ENCODE measurements at places on chromosomes 5 and 9.

DNA sequence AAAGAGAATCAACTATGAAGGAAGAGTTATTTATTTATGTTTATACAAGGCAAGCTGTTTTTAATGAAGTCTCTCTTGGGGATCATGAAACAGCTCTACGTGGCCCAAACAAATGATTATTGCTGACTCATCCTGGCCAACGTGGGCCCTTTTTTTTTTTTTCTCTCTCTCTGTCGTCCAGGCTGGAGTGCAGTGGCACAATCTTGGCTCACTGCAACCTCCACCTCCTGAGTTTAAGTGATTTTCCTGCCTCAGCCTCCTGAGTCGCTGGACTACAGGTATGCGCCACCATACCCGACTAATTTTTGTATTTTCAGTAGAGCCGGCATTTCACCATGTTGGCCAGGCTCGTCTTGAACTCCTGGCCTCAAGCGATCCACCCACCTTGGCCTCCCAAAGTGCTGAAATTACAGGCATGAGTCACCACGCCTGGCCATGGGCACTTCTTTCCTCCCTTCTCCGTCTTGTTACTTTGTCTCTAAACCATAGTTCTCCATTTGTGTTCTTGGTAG is 98.3 kb downstream of the BASP1 start:
- DNase-seq: no peak

DNA sequence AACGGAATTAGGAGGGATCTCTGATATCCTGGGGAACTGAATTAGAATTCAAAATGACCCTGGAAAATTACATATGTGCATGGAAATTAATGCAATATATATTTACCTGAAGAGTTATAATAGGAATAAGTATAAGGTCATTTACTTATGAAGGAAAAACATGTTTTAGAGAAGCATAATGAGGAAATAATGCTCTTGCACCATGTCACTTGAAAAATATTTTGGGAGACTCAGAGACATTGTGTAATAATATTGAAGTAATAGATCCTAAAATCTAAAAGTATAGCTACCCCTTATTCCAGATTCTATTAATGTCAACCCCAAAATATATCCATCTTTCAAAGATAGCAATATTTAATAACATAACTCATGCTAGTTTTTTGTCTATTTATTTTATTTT is 28.4 kb downstream of the SPZ1 start:
- DNase-seq: no peak

DNA sequence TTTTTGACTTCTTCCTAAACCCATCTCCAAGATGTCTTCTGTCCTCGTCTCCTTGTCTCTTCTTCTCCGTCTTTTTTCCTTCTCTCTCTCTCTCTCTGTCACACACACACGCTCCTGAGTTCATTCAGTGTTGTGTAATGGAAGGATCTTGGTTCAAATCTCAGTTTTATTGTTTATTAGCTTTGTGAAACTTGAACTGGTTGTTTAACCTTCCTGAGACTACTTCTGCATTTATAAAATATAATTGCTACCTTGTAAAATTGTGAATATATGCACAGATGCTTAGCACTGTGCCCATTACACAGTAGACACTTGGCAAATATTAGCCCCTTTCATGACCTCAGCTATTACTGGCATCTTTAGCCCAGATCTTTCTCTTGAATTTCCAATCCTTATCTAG is 2.4 kb upstream of the NADK2 start:
- no peak for DNase-seq

GRCh38 chr9:91320299-91320698 is 41.4 kb downstream of the AUH start:
- DNase-seq: no peak

- DNase-seq: no peak
Measured at GRCh38 chr5:36576721-36577120, 29.7 kb upstream of the SLC1A3 start.

GRCh38 chr5:73373814-73374510 is 74.6 kb downstream of the FOXD1 start:
- DNase-seq: no peak

DNA sequence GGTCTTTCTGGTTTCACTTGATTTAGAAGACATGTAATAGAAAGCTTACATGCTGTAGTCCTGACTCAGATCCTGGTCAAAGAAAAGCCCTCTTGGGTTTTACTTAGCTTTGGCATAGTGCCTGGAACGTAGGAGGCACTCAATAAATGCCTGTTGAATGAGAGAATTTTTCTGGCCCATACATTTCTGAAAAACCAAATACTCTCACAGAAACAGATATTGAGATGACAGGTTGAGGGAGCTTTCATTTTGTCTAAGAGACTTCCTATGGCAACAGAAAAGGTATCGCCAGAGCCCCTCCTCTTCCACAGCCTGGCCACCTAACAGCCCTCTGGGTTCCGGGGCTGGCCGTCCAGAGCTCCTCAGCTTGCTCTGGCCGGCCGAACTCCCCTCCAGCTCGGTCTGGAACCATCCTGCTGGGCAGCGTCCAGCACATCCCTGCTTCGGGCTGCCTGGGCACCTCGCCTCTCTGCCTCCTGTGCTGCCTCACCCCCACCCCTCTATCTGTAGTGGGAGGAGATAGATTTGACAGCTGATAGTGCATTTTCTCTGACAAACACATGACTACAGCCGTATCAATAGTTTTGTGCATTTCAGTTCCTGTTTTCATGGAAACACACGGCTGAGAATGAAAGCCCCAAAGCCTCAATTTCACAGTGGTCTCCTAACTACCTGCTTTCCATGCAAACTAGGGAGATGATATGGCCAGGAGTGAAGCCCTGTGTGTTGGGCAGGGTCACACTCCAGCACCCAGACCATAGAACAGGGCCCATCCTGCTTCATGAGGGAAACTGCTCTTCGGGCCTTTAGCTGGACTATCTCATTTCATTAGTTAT is 1.1 kb downstream of the IL4 start:
- no peak for DNase-seq

- DNase-seq: no peak
Measured at GRCh38 chr5:117488976-117489500, 914.4 kb upstream of the SEMA6A start.

DNA sequence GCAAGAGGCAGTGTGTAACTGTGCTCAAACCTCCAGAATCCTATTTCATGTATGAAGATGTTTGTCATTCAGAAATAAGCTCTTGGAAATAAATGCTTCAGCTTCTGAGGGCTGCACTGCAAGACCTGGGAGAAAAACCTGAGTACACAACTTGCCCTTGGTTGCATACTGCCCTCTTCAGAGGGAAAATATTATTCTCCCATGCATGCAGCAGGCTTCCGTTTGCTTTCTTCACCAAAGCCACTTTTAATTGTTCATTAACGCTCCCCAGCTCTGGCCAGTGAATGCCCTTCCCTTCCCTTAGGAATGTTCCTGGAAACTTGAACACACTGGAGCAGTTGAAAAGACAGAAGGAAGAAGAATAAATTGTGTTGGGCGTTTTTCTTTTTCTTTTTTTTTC is 2.5 kb upstream of the WHRN start:
- no peak for DNase-seq

- DNase-seq: no peak
Measured at GRCh38 chr5:169615561-169615960, 21.5 kb upstream of the DOCK2 start.

DNA sequence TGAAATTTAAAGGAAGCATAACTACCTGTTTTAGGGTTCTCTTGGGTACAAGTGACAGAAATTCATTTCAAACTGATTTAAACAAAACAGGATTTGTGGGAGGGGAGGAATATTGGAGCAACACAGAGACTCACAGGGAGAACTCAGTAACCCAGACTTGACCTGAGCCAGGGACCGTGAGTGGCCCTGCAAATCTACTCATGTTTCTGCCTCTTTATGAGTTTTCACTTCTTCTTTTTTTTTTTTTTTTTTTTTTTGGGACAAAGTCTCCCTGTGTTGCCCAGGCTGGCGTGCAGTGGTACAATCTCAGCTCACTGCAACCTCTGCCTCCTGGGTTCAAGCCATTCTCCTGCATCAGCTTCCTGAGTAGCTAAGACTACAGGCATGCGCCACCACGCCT is 405.6 kb upstream of the ZNF608 start:
- DNase-seq: no peak

DNA sequence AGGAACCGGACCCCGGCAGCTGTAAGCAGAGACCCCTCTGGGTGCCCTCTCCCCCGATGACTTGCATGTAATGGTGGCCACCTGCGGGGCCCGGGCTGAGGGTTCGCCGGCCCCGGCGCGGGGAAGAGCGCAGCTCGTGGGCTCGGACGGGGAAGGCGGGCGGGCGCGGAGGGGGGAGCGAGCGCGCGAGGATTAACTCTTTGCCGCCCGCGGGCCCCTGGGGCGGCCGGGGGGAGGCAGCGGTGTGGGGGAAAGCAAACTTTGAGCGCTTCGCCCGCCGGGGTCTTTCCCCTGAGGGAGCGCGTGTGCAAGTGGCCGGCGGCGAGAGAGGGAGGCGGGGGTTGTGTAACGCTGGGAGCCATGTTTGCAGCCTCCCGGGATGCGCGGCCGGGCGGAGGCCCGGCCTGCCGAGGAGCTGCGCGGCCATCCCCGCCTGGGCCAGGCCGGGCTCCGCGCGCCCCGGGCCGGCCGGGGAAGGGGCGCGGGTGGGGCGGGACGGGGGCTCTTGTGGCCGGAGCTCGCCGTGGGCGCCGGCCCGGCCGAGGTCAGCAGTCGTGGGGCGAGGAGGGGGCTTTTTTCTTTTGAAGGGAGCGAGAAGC is 547 bp downstream of the ANP32B start:
- peak; percentile 52 for DNase-seq

GRCh38 chr5:178461004-178461730 is 129.0 kb downstream of the COL23A1 start:
- DNase-seq: no peak

DNA sequence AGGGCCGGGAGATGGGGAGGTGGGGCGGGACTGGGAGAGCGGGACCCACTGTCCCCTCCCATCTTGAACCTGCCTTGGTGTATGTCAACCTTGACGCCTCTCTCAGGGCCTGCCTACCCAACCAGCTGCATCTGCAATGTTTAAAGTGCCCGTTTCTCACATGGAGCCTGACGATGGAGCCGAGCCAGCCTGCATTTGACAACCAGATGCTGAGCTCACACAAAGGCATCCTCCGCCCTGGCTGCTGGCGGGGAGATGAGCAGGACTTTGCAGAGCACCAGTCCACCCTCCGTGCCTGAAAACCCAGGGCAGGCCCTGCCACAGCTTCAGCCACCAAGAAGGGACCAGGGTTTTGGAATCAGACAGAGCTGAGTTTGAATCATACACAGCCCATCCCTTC is 141.1 kb upstream of the SMIM23 start:
- DNase-seq: no peak

DNA sequence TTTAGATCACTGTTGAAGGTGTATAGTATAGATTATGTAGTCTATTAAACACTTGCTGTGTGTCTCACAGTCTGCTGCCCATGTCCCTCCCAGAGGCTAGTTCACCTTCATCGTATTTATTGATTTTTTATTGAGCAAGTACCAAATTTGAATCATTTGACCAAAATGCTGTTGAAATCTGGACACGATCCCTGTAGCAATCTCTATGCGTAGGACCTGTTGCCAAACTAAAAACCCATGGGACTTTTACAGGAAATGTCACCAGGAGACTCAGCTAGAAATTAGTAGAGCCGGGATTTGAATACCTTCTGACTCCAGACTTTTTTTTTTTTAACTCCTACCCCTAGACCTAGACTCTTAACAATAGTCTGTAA is 17.5 kb downstream of the SLC31A1 start:
- DNase-seq: no peak

DNA sequence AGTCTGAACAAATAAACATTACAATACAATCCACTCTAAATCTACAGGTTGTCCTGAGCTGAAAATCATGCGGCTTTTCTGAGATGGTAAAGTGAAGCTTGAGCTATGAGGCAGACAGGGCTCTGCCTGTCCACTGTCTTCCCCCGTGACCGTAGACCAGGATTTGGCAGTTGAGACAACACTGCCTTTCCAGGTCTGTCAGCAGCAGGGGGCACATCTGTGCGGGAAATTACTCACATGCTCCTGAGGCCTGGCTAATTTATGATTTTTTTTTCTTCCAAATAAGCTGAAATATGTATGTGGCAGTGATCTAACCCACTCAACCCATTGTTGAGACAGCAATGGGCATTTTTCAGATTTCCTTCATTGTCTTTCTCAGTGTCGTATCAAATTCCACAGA is 307.9 kb downstream of the FBXL7 start:
- DNase-seq: no peak

- no peak for DNase-seq
Measured at GRCh38 chr5:36596247-36596646, 10.2 kb upstream of the SLC1A3 start.

GRCh38 chr9:94289691-94290090 is 30.6 kb downstream of the ZNF169 start:
- no peak for DNase-seq

GRCh38 chr5:179337796-179338676 is 7.2 kb downstream of the ADAMTS2 start:
- no peak for DNase-seq

DNA sequence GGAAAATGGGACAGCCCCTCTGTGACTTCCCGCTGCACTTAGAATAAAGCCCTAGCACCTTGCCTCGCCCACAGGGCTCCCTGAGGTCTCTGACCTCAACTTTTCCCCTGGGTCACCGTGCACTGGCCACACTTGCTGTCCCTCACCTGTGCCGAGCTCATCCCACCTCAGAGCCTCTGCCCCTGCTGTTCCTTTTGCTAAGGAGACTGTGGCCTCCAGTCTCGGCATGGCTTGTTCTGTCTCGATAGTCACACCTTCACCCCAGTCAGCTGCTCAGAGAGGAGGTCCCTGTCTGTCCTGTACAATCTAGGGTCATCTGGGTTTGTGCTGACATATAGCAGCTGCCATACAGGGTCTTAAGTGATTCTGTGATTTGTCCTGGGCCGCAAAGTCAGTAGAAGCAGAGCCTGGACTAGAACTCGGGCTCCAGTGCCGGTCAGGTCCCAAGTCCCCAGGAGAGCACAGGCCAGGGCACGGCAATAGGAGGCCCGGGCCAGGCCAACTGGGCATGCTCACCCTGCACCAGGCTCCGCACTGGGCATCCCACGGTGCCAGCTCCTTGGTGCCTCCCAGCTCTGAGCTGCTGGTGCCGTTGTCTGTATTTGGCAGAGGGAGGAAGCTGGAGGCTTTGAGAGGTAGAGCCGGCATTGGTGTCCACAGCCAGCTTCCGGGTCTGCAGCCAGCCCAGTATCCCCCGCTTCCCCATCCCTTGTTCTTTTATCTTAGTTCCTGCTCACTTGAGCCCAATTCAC is 35.2 kb downstream of the NCS1 start:
- no peak for DNase-seq

DNA sequence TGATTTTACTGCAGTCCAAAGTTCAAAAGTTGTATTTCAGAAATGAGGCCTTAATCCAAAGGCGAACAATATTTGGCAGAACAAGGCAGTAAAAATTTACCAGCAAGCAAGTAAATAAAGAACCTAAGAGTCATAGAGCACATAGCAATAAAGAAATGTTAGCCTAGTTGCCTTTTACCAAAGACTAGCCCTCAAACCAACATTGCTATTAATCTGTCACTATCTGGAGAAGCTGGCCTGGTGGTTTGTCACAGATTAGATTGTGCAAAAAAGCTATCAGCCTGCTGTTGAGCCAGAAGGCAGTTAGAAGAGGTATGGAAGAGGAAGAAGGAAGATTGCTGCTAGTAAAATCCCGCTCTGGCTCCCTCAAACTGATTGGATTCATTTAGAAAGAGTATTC is 304.7 kb upstream of the KLF4 start:
- no peak for DNase-seq

All from activated T-helper 1 cell treated with anti-CD3 and anti-CD28 coated beads, Interleukin-2, amount 50 U/mL, for 16 hours (primary cell).